Large intestine (tissue), 12 donors: ENCODE measurements at places on chromosomes 1 and 21. TPM values are rescaled to one million over a fixed set of nuclear protein-coding genes. Genes with fewer than 3 reads are reported as not detected.
A peak's percentile ranks its signal among the peaks of the same experiment; 100 is the strongest.

THEM5 gene
- 0.45 TPM for polyA plus RNA-seq

KCNH1 gene
- polyA plus RNA-seq = 0.25 TPM

SLC25A34 gene
- 2.7 TPM for polyA plus RNA-seq

LIPI gene
- polyA plus RNA-seq = 0.21 TPM

ATP8B2 gene
- polyA plus RNA-seq = 10.9 TPM

HUNK gene
- 9.1 TPM for polyA plus RNA-seq

CASQ2 gene
- 1.8 TPM for polyA plus RNA-seq

PTPRF gene
- 257 TPM for polyA plus RNA-seq

CYP4Z1 gene
- 0.03 TPM for polyA plus RNA-seq

GRCh38 chr1:237838320-237838719 is 52.4 kb downstream of the ZP4 start:
- H3K27me3 ChIP-seq = no peaks in the 10 kb centered on the region
- no peak overlapping the region for H3K27ac ChIP-seq
- no peak overlapping the region for H3K4me3 ChIP-seq
- no peak for DNase-seq
- no peaks in the 10 kb centered on the region for H3K36me3 ChIP-seq

- no peak overlapping the region for H3K27ac ChIP-seq
- H3K36me3 ChIP-seq = no peaks in the 10 kb centered on the region
- no peaks in the 10 kb centered on the region for H3K27me3 ChIP-seq
- no peak overlapping the region for H3K4me3 ChIP-seq
- no peaks in the 10 kb centered on the region for H3K4me1 ChIP-seq
- DNase-seq = no peak
Observed at GRCh38 chr1:103459346-103459745, 66.2 kb upstream of the RNPC3 start.

GRCh38 chr1:239947801-239948200 is 143.9 kb upstream of the FMN2 start:
- H3K4me1 ChIP-seq = peaks cover 8% of the 10 kb centered on the region
- H3K36me3 ChIP-seq = no peaks in the 10 kb centered on the region

GRCh38 chr1:7847599-7847998 is 5.3 kb downstream of the UTS2 start:
- no peak for DNase-seq
- H3K27ac ChIP-seq = no peak overlapping the region
- H3K36me3 ChIP-seq = peaks cover 2% of the 10 kb centered on the region
- H3K4me1 ChIP-seq = no peaks in the 10 kb centered on the region

DNA sequence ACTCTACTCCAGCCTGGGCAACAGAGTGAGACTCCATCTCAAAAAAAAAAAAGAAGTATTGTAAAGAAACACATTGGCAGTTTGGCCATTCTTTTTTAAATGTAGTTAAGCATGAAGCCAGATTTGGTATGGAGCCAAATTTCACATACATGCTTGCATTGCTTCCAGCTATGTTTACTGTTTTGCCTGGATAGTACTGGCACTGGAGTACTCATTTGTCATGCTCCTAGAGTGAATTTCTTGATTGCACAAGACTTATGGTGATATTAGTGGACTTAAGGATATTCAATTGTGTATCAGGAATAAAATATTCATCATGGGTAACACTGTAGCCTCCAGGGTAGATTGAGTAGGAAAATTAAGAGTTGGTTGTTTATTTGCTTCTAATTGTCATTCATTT is 24.5 kb upstream of the SLC9A1 start:
- no peaks in the 10 kb centered on the region for H3K36me3 ChIP-seq
- no peaks in the 10 kb centered on the region for H3K4me1 ChIP-seq
- no peak overlapping the region for H3K4me3 ChIP-seq
- DNase-seq = no peak
- no peaks in the 10 kb centered on the region for H3K27me3 ChIP-seq
- H3K27ac ChIP-seq = no peak overlapping the region

DNA sequence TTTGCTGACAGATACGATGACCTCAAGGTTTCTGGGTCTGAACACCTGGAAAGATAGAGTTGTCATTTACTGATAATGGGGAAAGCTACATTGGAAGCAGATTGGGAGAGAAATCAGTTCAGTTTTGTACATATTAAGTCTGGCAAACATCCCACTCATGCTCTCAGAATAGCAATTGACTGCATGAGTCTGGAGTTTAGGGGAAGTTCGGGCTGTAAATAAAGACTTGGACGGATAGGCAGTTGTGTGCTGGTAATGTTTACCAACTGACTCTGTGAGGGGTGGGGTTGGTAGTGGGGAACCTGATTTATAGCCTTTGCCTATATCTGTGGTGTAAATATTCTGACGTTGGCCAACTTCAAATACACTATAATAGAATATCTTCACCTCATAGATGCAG is 4.0 kb downstream of the H6PD start:
- H3K27ac ChIP-seq = peak overlapping the region; percentile 22
- DNase-seq = no peak
- peaks cover 36% of the 10 kb centered on the region for H3K4me1 ChIP-seq
- no peaks in the 10 kb centered on the region for H3K27me3 ChIP-seq
- peaks cover 9% of the 10 kb centered on the region for H3K36me3 ChIP-seq
- no peak overlapping the region for H3K4me3 ChIP-seq

GRCh38 chr1:15410884-15411245 is 1.2 kb downstream of the EFHD2 start:
- H3K4me3 ChIP-seq = peak overlapping the region; percentile 100
- DNase-seq = no peak
- H3K27me3 ChIP-seq = no peaks in the 10 kb centered on the region
- H3K27ac ChIP-seq = peak overlapping the region; percentile 53
- H3K36me3 ChIP-seq = peaks cover 20% of the 10 kb centered on the region

DNA sequence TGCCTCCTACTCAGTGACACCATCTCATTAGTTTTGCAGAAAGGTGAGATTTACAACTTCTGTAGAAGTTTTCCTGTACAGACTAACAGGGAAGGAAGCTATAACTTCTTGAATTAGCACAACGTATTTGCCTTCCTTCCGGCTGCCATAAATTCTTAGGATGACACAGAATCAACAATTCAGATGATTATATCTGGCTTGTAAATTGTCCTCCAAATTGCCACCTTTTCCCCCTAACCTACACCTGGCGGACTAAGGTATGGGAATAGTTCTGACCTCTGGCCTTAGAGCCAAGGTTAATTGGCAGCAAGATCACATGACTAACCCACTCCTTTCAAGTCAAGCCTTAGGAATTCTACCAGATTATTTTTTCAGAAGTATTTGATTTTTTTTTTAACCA is 284.3 kb downstream of the LMO4 start:
- H3K27me3 ChIP-seq = no peaks in the 10 kb centered on the region
- no peak overlapping the region for H3K4me3 ChIP-seq
- DNase-seq = peak; percentile 37
- H3K27ac ChIP-seq = peak overlapping the region; percentile 45
- H3K4me1 ChIP-seq = peaks cover 8% of the 10 kb centered on the region
- no peaks in the 10 kb centered on the region for H3K36me3 ChIP-seq

DNA sequence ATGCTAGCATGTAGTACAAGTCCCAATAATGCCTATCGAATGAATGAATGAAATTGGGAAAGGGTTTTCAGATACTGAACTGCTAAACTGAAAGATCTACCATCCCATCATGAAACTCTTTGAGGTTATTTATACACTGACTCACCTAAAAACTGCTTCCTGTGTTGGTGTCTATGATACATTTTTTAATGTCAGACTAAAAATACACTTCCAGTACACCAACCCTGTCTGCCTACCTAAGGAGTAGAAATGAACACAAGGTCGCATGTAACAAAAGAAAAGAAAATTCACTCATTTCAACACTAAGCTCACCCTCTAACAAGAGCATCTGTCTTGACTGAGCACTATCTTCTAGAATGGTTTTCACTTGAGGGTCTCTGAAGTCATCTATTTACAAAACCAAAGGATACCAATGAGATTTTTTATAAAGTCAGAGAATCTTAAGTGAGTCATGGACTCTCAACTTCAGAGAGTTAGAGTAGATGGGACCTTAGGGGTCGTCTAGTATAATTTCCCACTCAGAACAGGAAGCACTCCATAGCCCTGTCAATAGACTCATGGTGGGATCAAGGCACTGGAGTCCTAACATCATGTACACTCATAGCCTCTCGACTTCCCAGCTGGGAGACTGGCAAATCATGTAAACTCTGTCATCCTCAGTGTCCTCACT is 53.4 kb downstream of the WLS start:
- H3K27me3 ChIP-seq = no peaks in the 10 kb centered on the region
- DNase-seq = no peak
- H3K27ac ChIP-seq = no peak overlapping the region
- peaks cover 19% of the 10 kb centered on the region for H3K4me1 ChIP-seq
- no peaks in the 10 kb centered on the region for H3K36me3 ChIP-seq

- H3K27ac ChIP-seq = peak overlapping the region; percentile 97
- DNase-seq = no peak
- peak overlapping the region; percentile 69 for H3K4me3 ChIP-seq
- peaks cover 36% of the 10 kb centered on the region for H3K27me3 ChIP-seq
- no peaks in the 10 kb centered on the region for H3K36me3 ChIP-seq
- peaks cover 24% of the 10 kb centered on the region for H3K4me1 ChIP-seq
Observed at GRCh38 chr21:34887105-34887442, 162.0 kb downstream of the RUNX1 start.
